Fibroblast of skin of scalp (primary cell): ENCODE measurements at places on chromosomes 6 and 20.
A peak's percentile ranks its signal among the peaks of the same experiment; 100 is the strongest.

DNA sequence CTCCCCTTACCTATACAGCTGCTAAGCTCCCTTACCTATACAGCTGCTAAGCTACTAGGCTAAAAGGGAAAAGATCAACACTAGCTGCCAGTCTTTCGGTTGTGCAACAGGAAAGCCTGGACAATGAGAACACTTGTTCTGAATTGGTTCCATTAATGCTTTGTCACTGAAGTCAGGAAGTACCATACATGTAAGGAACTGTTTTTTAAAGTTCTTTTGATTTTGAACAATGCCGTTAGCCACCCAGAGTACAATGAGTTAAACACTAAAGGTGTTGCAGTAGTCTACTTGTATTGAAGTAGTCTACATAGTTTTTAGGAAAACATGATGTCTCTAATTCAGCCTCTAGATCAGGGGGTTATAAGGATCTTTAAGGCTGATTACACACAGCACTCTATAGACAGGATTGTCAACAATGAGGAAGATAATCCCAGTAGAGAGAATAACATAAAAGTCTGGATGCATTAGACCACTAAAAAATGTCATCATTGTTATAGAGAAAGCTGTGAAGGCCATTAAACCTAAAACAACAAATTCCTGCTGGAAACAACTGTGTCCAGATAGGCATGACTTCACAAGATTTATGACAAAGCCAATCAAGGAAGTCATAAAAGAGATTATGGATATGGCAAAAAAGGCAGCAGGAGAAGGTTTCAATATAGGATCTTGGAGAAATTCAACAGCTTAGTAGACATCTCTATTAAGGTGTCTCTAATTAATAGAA is 306.3 kb downstream of the PHF3 start:
- DNase-seq = no peak

DNA sequence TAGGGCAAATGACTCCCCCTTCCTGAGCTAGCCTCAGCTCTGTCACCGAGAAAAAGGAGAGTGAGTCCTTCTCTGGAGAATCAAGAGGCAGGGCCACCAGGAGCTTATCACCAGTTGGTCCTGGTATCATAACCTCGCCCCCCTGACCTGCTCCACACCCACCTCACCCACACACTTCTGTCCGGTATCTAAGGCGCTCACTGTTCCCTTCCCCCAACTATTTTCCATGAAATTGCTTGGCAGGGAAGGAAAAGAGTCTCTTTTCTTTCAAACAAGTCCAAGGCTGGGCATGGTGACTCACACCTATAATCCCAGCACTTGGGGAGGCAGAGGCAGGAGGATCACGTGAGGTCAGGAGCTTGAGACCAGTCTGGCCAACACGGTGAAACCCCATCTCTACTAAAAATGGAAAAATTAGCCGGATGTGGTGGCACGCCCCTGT is 77.6 kb downstream of the ZMYND8 start:
- DNase-seq = no peak

DNA sequence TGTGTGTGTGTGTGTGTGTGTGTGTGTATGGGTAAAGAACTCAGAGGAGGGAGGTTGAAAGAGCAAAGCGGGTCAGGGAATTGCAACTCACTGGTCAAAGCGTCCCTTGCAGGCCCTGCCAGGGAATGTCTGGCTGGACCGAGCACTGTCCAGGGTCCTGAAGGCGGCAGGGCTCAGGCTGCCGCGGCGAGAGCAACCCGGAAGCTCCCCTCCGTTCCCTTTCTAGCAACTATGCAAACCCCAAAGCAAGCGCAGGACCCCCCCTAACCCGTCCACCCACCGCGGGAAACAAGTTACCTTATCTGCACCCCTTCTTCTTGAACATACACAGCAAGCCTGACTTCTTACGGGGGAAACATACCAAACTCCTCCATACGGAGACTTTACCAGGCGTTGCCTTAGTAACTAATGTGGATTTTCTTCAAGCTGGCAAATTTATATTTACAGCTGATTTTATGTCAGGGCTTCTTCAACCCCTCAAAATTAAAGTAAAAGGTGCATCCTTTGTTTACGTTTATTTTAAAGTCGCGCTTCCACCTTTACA is 538 bp upstream of the GRM1 start:
- DNase-seq = peak; percentile 57

DNA sequence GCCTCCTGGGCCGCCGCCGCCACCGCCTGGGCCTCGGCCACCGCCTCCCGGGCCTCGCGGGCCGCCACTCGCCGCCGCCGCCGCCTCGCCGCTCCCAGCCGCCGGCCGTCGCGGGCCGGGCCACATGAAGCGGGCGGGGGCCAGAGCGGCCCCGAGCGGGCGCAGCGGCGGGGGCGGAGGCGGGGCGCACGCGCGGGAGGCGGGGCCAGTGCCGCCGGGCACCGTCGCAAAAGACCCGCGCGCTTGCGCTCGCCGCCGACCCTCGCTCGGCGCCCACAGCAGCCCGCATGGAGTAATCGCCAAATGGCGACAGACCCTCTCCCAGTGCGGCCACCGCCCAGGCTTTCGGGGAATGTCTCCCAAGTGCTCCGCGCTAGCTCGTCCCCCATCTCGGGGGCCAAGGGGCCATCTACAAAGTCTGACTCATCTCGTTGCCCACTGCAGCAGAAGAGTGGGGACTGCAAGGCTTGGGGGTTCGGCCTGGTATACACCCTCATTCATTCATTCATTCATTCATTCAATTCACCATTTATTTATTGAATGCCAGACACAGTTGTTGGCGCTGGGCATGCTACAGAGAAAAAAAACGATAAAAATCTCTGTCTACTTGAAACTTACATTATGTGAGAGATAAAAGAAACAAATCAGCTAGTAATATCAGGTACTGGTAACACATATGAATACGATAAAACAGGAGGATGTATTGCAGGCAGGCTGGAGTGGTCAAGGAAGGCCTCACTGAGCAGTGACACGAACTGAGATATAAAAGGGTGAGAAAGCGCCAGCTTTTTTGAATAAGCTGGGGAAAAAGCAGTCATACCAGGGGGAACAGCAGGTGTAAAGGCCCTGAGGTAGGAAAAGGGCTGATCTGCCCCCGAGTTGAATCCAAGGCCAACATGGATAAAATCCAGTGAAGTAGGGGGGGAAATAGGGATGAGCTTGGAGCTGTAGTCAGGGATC is at the start of gene B4GALT5:
TSS of gene B4GALT5 (minus strand) at position 126 of the 960 bp plus-strand sequence. CDS start 188 bp downstream, outside the sequence.
- DNase-seq = peak; percentile 91

DNA sequence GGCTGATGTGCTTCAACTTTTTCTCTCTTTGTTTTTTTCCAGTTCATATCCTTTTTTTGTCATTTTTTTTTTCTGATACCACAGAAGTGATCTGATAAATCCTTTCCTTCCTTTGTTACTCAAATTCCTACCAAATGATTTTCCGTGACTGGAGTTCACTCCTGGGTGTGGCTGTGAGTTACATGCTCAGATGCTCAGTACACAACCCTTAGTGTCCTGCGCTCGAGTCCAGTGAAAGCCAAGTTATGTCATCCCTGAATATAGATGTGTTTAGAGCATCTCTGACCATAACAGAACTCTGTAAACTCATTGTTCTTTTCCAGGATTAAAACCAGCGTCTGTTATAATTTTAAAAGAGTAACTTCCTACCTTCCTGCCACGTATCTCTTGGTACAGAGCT is 147.2 kb upstream of the AKAP12 start:
- no peak for DNase-seq

DNA sequence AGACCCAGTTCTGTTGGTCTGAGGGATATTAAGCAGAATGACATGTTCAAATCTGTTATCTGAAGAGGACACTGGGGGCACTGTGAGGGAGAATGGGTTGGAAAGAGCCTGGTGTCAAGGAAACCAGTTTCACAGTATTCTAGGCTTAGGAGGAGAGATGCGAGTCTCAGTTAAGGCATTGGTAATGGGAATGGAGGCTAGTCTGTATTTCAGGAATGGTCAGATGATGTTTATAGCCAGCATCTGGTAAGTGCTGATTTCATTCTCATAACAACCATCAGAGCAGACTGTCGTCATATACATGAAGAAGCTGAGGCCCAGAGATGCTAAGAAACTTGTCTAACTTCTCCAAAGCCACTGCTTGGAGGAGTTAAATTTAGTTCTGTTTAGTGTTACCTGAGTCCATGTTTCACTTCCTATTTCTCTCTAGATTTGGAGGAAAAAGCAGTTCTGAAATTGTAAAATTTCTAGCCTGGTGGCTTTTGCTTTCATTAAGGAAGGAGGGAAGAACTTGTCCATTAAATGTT is 242.0 kb downstream of the ARID1B start:
- peak; percentile 21 for DNase-seq
